Stimulated activated CD4-positive, alpha-beta T cell treated with anti-CD3 and anti-CD28 coated beads, Interleukin-2, amount 100 ng/mL, for 24 hours (primary cell): ENCODE measurements at places on chromosomes 7 and 10.

DNA sequence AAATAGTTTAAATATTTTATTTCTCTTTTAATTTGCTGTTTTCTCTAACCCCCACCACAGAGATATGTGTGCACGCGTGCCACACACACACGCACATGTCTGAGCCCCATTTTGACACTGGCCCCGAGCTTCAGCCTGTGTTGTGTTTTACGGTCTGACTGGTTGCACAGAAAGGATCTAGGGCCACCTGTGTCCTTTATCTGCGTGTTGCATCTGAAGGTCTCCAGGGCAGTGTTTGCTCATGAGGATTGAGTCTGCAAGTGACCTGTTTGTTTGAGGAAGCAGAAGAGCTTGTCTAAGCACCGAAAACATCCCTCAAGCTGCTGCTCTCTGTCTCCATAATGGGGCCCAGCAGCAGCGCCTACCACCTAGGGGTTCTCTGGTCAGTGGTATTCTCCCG, 266.4 kb upstream of the LYZL1 start:
- no peak for DNase-seq

DNA sequence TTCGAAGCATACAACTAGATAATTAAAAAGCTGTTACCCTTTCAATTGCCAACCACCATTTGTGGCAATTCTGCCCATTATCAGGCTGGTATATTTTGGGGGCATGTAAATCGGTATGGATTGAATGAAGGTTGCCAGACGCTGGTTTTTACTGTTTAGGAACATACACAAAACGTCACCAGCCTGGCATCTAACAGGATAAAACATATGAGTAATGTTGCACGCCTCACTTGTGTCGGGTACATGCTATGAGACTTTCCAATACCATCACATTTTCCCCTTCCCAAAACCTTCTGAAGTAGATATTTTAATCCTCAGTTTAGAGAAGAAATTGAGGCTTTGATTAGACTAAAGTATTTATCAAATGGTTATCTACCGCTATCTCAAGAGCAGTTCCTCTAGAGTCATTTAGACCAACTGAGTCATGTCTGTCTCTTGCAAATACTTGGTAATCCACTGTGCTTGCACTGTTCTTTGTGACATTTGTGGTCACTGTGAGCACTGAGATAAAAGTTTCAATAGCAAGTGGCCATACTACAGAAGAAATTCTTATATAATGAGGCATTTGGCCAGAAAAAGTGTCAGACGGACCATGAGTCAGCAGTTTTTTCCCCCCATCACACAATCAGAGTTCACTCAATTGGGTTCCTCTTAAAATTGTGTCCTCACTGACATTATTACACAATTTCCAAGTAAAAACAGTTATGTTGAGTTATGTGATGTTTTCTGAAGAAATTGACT, 498.7 kb downstream of the NXPH1 start:
- DNase-seq, result no peak

GRCh38 chr7:2281541-2281940, 32.7 kb downstream of the SNX8 start:
- no peak for DNase-seq

- DNase-seq, result no peak
Observed at GRCh38 chr10:12067336-12067735, 1.4 kb upstream of the DHTKD1 start.

- no peak for DNase-seq
Observed at GRCh38 chr10:96688789-96689188, 31.5 kb downstream of the PIK3AP1 start.

DNA sequence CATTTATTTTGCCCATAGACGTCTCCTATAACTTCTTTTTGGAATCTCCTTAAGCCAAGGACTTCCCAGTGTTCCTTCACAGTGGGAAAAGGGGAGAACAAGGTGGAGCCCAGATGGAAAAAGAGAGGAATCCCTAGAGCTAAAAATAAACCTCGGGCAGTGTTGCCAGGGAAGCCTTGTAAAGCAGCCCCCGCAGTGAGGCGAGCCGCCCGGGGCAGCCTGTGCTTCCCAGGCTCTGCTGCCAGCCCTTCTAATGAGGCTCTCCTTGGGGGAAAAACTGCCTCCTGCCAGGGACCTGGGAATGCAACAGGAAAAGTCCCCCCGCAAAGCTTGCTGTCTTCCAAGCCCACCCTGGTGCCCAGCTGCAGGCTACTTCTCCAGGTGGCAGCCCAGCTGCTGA, 71.7 kb downstream of the SH3PXD2A start:
- no peak for DNase-seq

DNA sequence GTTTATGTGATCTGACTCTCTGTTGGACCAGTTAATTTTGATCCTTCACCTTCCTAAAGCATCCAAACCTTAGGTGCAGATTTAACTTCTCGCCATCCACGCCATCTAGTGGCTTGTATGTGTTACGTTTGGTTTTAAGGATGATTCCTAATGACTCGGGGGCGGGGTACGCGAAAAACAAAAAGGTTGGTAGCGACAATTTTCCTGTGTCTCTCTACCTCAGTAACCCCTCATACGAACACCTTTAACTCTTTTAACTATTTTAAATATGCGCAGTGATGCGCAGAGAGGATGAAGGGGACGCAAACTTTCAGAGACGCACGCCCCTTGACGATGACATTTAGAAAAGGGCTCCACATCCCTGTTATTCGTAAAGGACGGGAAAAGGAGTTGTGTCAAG, 714 bp upstream of the KCND2 start:
- DNase-seq, result no peak

DNA sequence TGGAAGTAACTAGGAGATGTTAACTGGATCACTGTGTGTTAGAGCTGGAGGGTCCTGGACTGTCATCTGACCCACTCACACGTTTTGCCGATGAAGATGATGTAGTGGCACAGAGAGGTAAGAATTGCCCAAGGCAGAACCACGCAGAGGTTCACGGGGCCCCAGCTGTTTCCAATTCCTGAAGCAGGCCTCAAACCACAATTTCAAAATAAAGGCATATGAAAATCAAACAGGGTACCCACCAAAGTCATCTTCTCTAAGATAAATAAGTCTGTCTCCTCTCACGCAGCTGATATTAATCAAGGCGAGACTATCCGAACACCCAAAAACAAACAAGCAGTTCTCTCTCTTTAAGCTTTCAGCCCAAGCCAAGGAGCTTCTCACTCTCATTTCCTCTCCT, 113.3 kb upstream of the JCAD start:
- no peak for DNase-seq

- no peak for DNase-seq
Observed at GRCh38 chr10:12717981-12718707, 283.4 kb downstream of the CCDC3 start.

- no peak for DNase-seq
Observed at GRCh38 chr10:68336754-68337351, 4.1 kb upstream of the PBLD start.

DNA sequence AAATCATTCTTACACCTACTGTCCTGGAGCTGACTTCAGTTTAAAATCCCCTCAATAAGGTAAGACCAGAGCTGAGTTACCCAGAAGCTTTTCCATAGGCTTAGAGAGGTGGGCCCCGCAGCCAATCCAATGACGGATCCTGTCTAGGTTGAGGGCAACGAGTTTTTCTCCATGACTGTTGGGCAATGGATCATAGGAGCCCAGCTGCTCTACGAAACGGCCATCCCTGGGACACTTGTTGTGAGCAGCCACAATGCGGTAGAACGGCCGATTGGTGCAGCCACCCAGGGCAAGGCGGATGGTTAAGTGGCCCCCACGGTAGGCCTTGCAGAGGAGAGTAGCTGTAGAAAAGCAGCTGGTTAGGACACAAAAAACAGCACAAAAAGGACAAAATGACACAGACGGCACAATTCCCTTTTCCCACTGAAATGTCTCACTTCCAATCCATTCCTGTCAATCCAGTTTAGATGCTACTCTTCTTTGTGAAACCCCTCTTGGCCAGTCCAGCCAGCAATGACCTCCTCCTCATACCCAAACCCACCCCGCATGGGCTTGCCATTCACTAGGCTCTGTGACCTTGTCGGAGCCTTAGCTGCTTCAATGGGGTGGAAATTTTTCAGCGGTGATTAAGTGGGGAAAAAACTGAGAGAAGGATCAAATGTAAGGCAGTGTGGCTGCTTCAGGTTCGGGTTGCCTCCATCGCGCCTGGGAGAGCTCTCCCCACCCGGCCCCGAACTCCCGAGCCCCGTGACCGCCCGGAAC, 580 bp downstream of the MRPS16 start:
- DNase-seq, result peak; percentile 11

- no peak for DNase-seq
Observed at GRCh38 chr7:21429786-21430574, 2.1 kb downstream of the SP4 start.

- no peak for DNase-seq
Observed at GRCh38 chr10:31855033-31855432, 73.6 kb downstream of the ARHGAP12 start.

- no peak for DNase-seq
Observed at GRCh38 chr10:94591461-94592205, 46.0 kb downstream of the HELLS start.

GRCh38 chr7:3075441-3075840, 31.8 kb upstream of the CARD11 start:
- DNase-seq, result no peak

DNA sequence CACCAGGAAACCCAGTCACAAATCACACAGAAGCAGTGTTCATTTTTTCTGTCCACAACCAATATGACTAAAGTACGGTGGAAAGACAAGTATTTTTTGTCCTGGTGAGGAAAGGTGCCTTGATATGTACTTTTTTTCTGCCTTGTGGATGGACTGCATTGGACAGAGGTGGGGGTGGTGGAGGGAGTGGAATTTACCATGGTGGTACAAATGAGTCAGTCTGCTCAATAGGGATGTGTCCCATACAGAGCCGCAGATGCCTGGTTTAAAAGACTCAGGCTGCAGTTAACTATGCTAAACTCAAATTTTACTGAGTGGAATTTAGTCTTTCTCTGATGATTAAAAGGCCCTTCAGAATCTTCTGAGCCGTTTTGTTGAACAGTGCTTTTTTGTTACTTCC, 674.5 kb upstream of the GALNT17 start:
- no peak for DNase-seq

DNA sequence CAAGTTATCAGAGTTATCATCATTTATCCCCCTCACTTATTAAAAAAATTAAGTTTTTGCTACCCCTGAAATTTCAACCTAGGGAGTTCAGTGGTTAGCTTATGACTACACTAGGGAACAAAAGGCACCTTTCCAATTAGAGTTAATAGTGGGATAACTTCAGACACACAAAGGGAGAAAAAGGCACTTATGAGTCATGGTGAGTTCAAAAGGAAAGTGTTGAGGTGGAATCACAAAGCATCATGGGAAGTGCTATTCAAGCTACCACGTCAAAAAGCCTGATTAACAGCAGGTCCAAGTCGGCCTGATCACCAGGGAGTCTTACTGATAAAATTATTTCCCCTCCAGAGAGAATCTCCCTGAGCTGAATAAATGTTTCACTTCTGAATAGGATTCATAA, 165.7 kb downstream of the C7orf25 start:
- no peak for DNase-seq

- DNase-seq, result no peak
Observed at GRCh38 chr10:5720182-5720581, 35.5 kb downstream of the TASOR2 start.

DNA sequence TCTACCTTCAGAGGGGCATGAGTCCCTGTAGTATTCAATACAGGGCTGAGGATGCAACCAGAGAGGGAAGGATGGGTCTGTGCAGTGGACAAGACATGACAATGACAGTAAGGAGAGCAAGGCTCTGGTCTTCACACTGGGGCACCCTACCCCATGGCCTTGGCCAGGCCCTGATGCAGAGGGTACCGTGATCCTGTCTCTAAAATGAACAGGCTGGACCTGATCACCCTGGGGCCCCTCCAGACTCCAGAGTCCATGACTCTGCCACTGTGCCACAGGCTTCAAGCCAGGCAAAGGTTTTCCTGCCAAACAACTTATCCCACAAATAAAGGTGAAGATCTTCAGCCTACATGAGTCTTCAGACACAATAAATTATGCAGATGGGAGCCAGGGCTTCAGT, 4.9 kb downstream of the MAT1A start:
- DNase-seq, result no peak
